ENCODE measurements at places on chromosomes 16 and 17. TPM values are rescaled to one million over a fixed set of nuclear protein-coding genes. Genes with fewer than 3 reads are reported as not detected.

The P3H4 gene
- 88.3 TPM for polyA plus RNA-seq

The KCNH4 gene
- polyA plus RNA-seq: 0.57 TPM

The KRTAP1-3 gene
- not detected for polyA plus RNA-seq

The KRT24 gene
- not detected for polyA plus RNA-seq

The TEX14 gene
- 0.02 TPM for polyA plus RNA-seq

The FAHD1 gene
- 58.2 TPM for polyA plus RNA-seq

The DNAJC7 gene
- polyA plus RNA-seq: 38.8 TPM

The TLCD3B gene
- polyA plus RNA-seq: 3.8 TPM

The ABCA5 gene
- 2.0 TPM for polyA plus RNA-seq

The CISD3 gene
- 16.5 TPM for polyA plus RNA-seq

The CAMKK1 gene
- 6.8 TPM for polyA plus RNA-seq

The NLRC3 gene
- polyA plus RNA-seq: not detected

The TSPAN10 gene
- polyA plus RNA-seq: 6.0 TPM

The DHX58 gene
- polyA plus RNA-seq: 1.2 TPM

The SLC16A13 gene
- 2.5 TPM for polyA plus RNA-seq

The HASPIN gene
- 1.4 TPM for polyA plus RNA-seq

The UBE2G1 gene
- polyA plus RNA-seq: 26.2 TPM

The ABI3 gene
- polyA plus RNA-seq: 2.8 TPM

The SRCIN1 gene
- polyA plus RNA-seq: 0.45 TPM

The PARD6A gene
- 5.7 TPM for polyA plus RNA-seq

The TP53TG3B gene
- 0.92 TPM for polyA plus RNA-seq

The MYLK3 gene
- 0.15 TPM for polyA plus RNA-seq

The MGAT5B gene
- polyA plus RNA-seq: 13.8 TPM

The AANAT gene
- polyA plus RNA-seq: not detected

The TEX19 gene
- 0.10 TPM for polyA plus RNA-seq

The MRM1 gene
- polyA plus RNA-seq: 9.8 TPM

All from SK-N-SH (cell line).